Left renal pelvis (tissue), 4 donors: ENCODE measurements at places on chromosomes 12 and 14. TPM values are rescaled to one million over a fixed set of nuclear protein-coding genes. Genes with fewer than 3 reads are reported as not detected.

DNA sequence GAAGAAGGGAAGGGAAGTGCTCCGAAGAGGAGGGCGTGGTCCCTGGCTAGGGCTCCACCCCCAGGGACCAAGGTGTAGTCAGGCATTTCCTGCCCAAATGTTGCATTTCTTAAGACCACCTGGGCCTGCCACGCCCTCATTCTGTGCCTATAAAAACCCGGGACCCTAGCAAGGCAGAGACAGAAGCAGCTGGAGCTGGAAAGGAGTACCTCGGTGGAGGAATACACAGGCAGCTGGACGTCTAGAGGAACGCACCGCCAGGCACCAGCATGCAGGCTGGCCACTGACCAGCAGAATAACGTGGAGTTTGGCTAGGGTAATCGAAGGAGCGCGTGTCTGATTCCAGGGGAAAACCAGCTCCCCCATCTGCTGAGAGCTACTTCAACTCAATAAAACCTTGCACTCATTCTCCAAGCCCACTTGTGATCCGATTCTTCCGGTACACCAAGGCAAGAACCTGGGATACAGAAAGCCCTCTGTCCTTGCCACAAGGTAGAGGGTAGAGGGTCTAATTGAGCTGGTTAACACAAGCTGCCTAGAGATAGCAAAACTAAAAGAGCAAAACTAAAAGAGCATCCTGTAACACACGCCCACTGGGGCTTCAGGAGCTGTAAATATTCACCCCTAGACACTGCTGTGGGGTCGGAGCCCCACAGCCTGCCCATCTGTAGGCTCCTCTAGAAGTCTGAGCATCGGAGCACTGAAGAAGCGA, 21.0 kb downstream of the CFL2 start:
- no peak for DNase-seq

GRCh38 chr14:77457115-77457521, 283 bp downstream of the VIPAS39 start:
- no peak for DNase-seq

DNA sequence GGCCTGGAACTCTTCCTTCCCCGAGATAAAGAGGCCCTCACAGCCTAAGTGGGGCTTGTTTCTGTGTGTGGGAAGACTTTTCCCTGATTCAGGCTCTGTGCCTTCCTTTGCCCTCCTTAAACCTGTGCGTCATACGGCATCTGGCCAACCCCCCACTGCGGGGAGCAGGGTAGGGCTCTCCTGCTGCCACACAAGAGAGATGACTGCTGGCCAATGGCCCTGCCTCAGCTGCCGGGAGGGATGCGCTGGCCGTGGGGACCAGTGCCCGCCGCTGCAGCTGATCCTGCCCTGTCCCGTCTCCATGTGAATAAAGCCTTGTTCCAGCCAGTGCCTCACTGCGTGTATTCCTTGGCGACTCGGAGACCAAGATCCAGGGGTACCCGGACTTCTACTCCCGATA, 42.5 kb upstream of the BEGAIN start:
- no peak for DNase-seq

DNA sequence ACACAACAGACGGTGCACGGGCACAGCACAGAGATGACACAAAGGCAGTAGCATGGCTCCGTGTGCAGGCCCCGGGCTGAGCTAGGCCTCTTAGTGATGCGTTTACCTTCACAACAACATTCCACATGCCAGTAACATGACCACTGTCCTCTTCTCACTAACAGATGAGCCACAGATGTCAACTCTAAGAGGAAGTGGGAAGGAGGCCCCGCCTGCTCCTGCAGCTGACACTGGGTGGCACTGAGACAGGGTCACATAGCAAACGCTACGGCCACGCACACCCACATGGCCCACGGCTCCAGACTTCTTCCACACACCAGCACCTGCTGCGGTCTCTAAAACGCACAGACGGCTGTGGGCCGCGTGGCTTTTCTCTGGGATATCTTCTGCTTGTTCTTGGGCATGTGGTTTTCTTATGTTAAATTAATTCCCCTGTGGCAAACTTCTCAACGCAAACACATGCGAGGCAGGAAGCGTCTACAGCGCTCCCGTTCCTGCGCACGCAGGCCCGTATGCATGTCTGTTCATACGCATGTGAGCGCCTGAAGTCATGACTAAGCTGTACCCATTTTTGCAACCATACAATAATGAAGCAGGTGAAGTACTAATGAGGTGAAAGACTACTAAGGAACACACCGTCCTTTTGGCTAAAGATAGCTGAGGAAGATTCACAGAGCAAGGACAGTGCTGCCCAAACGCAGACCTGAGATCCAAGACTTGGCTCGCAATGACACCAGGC, 26.8 kb downstream of the AMN start:
- no peak for DNase-seq

DNA sequence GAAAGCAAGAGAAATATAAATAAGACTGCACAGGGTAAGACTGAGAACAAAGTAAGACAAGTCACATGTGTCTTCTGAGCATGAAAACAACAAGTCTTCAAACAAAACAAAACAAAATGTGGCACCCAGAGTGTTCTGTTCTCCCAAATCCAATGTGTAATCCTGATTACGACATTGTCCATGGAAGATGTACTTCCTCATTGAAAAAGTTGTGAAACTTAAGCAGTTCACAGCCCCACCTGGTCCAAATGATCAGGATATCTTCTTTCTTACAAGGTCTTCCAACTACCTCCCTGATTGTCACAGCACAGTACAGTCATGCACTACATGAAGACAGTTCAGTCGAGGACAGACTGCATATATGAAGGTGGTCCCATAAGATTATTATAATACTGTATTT, 23.3 kb upstream of the NEK9 start:
- no peak for DNase-seq

- DNase-seq = no peak
Measured at GRCh38 chr14:32588448-32589320, 259.6 kb downstream of the AKAP6 start.

- no peak for DNase-seq
Measured at GRCh38 chr12:100528471-100529127, 44.9 kb upstream of the GAS2L3 start.

The ATXN7L3B gene
- polyA plus RNA-seq = 82.8 TPM

The KLHDC2 gene
- 156 TPM for polyA plus RNA-seq

The KRT79 gene
- polyA plus RNA-seq = not detected
